ENCODE measurements at places on chromosomes 5 and 9.
A peak's percentile ranks its signal among the peaks of the same experiment; 100 is the strongest.

DNA sequence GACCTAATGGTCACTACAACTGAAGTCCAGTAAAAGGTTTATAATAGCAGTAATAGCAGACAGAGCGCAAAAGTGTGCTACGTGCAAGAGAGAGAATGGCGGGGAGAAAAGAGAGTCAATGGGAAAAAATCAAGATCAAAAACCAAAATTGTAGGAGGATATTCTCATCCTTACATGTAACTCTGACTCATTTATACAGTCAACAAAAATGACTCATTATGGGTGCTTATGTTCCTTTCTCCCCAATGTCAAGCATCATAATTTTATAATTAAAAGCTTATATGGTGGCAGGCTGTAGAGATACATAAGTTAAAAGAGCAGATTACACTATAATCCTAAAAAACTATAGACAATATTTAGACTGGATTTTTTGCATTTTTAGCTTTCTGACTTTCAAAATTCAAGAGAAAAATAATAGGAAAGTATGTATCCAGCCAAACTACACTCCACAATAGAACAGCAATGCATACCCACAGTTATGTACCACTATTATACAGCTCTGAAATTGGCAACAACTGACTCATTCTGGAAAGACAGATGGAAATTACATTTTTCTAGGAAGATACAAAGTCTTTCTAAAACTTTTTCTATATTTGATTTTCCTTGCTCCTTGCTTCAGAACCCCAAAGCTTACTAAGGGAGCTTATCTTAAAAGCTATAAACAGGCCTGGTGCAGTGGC, 78.4 kb downstream of the PLPP1 start:
- peak; percentile 51 for DNase-seq

- no peak for DNase-seq
Observed at GRCh38 chr9:129392093-129392541, 214.1 kb upstream of the IER5L start.

DNA sequence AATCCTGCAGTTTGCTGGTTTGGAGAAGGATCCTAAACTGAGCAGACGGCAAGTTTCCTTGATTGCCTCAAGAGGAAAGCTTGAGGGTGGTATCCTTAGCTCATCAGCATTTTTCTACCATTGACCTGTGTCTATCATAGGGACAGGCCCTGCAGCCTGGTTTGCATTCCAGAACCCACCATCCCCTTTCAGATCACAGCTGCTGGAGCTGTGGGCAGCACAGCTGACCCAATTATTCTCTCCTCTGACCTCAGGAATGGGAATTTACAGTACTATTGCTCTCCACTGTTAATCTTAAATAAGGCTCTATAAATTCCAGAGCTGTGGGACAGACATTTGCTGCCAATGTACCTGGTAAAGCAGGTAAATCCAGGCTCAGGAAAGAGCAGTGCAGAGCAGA, 163.0 kb downstream of the SPOCK1 start:
- DNase-seq = no peak

DNA sequence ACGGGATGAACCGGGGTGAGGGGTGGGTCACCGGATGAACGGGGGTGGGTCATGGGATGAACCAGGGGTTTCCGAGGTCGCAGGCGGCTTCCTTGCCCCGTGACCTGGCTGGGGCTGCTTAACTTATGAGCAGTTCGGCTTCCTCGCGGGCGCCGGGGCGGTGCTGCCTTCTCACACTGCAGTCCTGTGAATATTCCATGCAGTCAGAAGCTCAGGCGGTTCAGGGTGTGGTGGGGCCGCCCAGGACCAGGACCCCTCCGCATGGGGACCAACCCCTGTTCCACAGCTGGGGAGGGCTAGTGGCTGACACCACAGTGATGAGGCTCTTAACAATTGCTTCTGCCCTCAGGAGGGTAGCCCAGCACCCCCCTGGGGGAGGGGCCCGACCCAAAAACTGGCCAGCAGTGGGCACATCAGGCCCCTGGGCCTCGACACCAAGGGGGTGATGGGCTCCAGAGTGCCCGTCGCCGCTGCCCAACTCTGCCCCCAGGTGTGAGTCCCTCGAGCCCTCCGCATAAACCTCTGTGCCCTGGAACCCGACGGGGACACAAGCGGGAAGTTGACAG, 30.9 kb upstream of the SLC9A3 start:
- no peak for DNase-seq

DNA sequence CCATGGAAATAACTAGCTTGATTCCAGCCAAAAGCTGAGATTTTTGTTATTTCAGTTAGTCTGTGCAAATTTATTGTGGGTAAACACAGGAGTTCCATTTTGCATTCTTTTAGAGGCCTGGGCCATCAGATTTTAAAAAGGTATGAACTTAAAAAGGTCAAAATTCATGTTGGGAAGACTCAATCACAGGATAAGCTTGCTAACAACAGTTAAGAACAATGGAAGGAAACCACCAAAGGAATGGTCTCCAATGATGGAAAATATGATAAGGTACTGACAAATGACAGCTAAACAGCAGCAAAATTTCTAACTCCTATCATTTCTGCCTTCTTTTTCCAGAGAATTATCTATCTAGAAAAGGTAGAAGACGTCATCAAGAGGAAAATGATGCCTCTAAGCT, 16.0 kb downstream of the ABITRAM start:
- no peak for DNase-seq

GRCh38 chr9:36127652-36128244, 8.8 kb upstream of the GLIPR2 start:
- DNase-seq = no peak

DNA sequence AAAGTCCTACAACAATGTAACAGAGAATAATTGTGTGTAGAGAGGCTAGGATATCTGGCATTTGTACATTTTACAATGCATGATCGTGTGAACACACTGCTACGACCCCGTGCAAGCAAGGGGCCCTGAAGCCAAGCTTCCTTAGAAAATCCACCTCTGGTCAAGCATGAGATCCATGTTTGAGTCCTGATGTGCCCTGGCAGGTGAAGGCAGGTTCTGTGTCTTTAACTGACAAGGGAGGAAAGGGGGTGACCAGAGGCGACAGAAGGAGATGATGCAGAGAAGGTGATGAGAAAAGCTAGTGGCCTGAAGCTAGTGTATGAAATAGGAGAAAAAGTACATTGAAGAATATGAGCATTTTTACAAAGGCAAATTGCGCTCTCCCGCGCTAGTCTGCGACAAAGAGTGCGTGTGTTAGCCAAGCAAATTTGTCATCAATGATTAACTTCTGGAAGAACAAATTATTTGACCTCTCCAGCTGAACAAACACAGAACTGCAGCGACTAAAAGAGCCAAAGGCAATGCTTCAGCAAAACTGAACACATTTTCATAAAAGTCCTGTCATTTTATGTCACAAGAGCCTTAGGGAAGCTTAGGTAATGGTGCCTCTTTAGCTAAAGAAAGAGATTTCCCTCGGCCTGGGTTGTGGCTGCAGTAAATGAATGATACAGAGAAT, 101.7 kb upstream of the DAPK1 start:
- peak; percentile 94 for DNase-seq

GRCh38 chr5:169732841-169733240, 95.8 kb downstream of the DOCK2 start:
- DNase-seq = no peak

- DNase-seq = no peak
Observed at GRCh38 chr9:100869326-100869725, 159.2 kb upstream of the PLPPR1 start.

DNA sequence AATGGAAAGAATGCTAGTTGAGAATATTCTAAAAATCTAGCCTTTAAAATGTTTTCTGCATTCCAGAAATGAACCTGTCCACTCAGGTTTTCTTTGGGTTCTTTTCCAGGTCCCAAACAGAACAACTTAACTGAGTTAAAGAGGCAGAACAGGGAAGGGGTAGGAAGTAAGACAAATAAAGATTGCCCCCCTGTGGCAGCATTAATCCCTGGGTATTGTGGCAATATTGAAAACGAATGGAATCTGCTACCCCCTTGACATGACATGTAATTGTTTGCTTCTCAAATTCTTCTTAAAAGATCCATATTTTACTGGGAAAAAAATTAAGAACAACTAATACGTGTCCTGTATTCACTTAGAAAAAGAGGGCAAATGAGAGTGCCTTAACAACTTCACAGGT, 9.3 kb upstream of the RBM22 start:
- peak; percentile 18 for DNase-seq
